Keratinocyte (primary cell): ENCODE measurements at places on chromosomes 12 and 14. TPM values are rescaled to one million over a fixed set of nuclear protein-coding genes. Genes with fewer than 3 reads are reported as not detected.

DLGAP5 gene
- 1.3 to 15.3 TPM (median 9.1 TPM) in 3 replicates for polyA plus RNA-seq

KRT82 gene
- polyA plus RNA-seq = 0.03 TPM in 1 of 3 replicates, not detected in the others

DNA sequence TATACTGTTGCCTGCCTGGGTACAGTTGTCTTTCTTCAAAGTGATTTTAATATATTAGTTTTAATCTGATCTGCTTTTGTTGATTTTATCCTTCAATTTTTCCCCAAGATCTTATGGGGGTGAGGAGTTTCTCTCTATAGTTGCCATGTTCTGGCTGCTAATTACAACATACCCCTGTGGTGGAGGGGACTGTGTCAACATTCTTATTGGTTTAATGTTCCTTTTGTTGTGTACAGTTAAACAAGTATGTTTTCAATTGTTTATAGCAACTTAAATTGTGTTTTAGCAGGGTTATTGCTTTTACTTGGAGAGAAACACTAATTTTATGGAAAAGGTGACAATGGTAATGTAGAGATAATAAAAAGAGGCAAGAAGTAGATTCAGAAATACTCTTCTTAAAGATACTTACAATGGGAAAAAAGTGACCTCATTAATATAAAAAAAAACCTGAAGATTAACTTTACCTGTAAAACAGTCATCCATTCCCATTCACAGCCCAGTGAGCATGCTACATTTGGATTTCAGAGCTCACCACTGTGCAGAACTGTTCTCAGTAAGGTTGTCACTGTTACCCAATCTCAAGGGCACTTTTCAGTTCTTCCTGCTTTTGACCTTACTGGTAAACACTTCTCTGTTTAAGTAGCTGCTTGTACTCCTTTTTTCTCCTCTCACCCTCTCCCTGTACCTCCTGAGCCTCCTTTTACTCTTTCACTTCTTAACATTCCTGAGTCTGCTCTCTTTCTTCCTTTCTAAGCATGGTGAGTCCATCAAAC lies 8.1 kb upstream of the LRRK2 start:
- H3K4me3 ChIP-seq = no peak overlapping the region
- DNase-seq = no peak
- peaks cover 7% of the 10 kb centered on the region for H3K4me1 ChIP-seq
- H3K36me3 ChIP-seq = no peaks in the 10 kb centered on the region
- H3K27me3 ChIP-seq = no peaks in the 10 kb centered on the region

RNASE4 gene
- 5.5 to 12.8 TPM (median 9.5 TPM) in 3 replicates for polyA plus RNA-seq

DNA sequence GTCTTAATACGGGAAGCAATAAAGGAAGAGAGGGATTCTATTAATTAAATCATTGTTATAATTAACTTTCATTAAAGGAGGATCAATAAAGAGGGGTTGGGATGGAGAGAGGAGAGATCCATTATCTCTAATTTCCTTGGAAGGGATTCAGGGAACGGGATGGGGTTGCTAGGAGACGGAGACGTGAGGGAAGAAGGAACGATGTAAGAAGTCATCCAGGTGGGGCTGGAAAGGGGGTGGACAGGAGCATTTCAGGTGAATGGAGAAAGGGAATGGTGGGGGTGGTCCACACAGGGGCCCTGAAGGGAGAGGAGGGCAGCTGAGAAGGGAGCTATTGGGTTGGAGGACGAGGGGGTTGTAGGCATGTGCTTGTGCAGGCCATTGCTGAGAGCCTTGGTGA lies 17.2 kb downstream of the CALCOCO1 start:
- no peaks in the 10 kb centered on the region for H3K4me1 ChIP-seq
- no peak overlapping the region for H3K27ac ChIP-seq
- H3K4me3 ChIP-seq = no peak overlapping the region
- DNase-seq = no peak

ZNF26 gene
- 3.7 to 5.2 TPM (median 4.5 TPM) in 3 replicates for polyA plus RNA-seq

GRCh38 chr12:109239179-109239578 lies 69.9 kb downstream of the FOXN4 start:
- no peak overlapping the region for H3K27ac ChIP-seq
- no peak for DNase-seq
- H3K36me3 ChIP-seq = no peaks in the 10 kb centered on the region
- no peaks in the 10 kb centered on the region for H3K4me1 ChIP-seq

DNA sequence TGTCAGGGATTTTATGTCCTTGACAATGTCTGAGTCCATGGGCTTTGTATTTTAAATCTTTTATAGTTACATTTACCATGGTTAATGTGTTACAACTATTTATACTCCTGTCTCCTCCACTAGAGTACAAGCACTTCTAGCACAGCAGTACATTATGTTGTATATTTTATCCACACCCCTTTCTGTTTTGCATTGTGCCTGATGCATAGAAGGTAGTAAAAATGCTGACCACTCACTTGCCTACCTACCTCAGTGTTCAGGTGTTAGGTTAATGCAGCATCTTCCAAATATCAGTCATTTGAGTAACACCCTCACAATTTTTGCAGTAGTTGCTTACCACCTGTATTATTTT lies 31.1 kb upstream of the SLC38A2 start:
- no peak overlapping the region for H3K4me3 ChIP-seq
- H3K36me3 ChIP-seq = no peaks in the 10 kb centered on the region
- no peak overlapping the region for H3K27ac ChIP-seq
- no peaks in the 10 kb centered on the region for H3K27me3 ChIP-seq

OVCH1 gene
- 0.04 to 0.08 TPM in 2 of 3 replicates, not detected in the other for polyA plus RNA-seq

DNA sequence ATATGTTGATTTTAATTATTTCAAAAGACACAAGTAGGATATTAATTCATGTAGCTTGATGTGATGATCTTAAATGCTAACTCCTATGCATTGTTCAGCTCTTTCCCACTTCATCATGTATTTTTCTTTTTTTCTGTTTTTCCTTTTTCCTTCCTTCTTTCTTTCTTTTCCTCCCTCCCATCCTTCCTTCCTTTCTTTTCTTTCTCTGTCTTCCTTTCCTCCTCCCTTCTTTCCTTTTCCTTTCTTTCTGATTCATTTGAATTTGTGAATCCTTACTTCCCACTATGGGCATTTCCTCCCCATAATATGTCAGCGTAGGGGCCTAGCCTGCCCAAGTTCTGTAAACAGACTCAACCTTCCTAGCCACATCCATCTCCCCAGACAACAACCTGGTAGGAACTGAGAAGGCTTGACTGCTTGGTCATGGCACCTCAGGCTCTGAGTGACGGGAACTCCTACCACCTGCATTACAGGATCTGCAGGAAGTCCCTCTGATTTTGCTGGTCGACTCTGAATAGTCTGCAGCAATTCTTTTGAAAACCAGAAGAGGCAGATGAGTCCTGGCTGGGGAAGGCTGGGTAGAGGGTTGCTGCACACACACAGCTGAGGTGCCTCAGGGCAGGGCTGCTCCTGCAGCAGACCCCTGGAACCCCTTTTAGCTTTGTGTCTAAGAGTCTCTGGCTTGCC lies 33.4 kb upstream of the BHLHE41 start:
- no peak for DNase-seq
- no peaks in the 10 kb centered on the region for H3K27me3 ChIP-seq
- no peaks in the 10 kb centered on the region for H3K36me3 ChIP-seq
- H3K4me3 ChIP-seq = no peak overlapping the region

GRCh38 chr14:83909507-83909906 lies 1620.4 kb upstream of the FLRT2 start:
- DNase-seq = no peak
- no peak overlapping the region for H3K27ac ChIP-seq
- no peaks in the 10 kb centered on the region for H3K36me3 ChIP-seq
- H3K27me3 ChIP-seq = no peaks in the 10 kb centered on the region
- H3K4me1 ChIP-seq = no peaks in the 10 kb centered on the region

GRCh38 chr12:91144053-91144452 lies 32.8 kb upstream of the LUM start:
- H3K4me3 ChIP-seq = no peak overlapping the region
- H3K4me1 ChIP-seq = no peaks in the 10 kb centered on the region
- H3K27ac ChIP-seq = no peak overlapping the region
- DNase-seq = peak; percentile 19
- H3K27me3 ChIP-seq = no peaks in the 10 kb centered on the region

- H3K27me3 ChIP-seq = no peaks in the 10 kb centered on the region
- H3K36me3 ChIP-seq = peaks cover 3% of the 10 kb centered on the region
- H3K4me3 ChIP-seq = peak overlapping the region; percentile 97
- H3K27ac ChIP-seq = peak overlapping the region; percentile 98
- no peak for DNase-seq
Observed at GRCh38 chr12:95214466-95214865, 2.8 kb downstream of the FGD6 start.

AMDHD1 gene
- polyA plus RNA-seq = 0.31 to 0.84 TPM (median 0.68 TPM) in 3 replicates

HNF1A gene
- polyA plus RNA-seq = not detected in 3 replicates

GRCh38 chr12:64746663-64747062 lies 12.5 kb downstream of the GNS start:
- H3K36me3 ChIP-seq = peaks cover 9% of the 10 kb centered on the region
- H3K27me3 ChIP-seq = no peaks in the 10 kb centered on the region
- peaks cover 36% of the 10 kb centered on the region for H3K4me1 ChIP-seq
- no peak overlapping the region for H3K4me3 ChIP-seq
- no peak for DNase-seq
- H3K27ac ChIP-seq = peak overlapping the region; percentile 52

DNA sequence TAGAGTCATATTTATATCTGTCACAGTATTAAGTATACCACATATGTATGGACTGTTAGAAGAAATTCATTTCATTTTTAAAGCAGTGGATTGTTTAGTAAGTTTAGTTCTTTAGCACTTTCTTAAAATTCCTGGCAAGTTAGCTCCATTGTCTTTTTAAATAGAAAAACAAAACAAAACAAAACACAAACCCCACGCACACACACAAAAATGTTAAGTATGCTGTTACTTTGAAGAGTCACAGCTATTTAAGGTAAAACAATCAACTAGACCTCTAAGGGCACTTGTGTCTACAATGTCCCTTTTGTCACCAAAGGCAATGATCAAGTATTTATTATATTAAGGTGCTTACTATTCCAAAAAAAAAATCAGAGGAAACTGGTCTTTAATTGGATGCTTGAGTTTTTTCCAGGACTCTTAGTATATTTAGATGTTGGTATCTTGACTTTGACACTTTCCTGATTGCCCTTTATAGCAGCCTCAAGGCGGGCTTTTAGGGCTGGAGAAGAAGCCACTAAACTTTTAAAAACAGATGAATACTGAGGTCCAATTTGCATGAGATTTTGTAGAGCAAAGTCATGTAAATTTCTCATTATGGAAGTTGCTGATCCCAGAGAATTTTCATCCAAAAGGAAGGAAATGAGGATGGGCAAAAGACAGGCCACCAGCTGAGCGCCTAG lies 85.5 kb upstream of the HECTD1 start:
- no peak overlapping the region for H3K27ac ChIP-seq
- H3K4me3 ChIP-seq = no peak overlapping the region
- DNase-seq = no peak
- no peaks in the 10 kb centered on the region for H3K4me1 ChIP-seq
- no peaks in the 10 kb centered on the region for H3K27me3 ChIP-seq

- H3K4me3 ChIP-seq = no peak overlapping the region
- no peak overlapping the region for H3K27ac ChIP-seq
- H3K36me3 ChIP-seq = no peaks in the 10 kb centered on the region
- no peak for DNase-seq
- peaks cover 19% of the 10 kb centered on the region for H3K4me1 ChIP-seq
- no peaks in the 10 kb centered on the region for H3K27me3 ChIP-seq
Observed at GRCh38 chr12:27109334-27110028, 27.1 kb upstream of the C12orf71 start.

DNA sequence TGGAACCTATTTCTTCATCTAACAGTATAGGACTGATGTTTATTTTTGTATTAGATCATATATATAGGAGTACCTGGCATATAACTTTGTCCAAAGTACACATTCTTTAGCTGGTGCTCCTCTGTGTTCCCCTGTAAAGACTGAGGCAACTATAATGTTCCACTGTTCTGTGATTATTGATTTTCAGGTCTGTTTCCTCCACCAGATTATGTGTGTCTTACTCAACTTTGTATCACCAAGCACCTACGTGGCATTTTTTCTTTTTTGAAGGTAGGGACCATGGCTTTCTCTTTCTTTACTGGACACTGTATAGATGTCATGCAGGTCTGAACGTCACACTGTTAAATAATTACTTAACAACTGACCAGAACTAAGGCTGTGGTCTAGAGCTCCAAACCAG lies 29.3 kb downstream of the BICD1 start:
- H3K4me1 ChIP-seq = peaks cover 4% of the 10 kb centered on the region
- no peak overlapping the region for H3K4me3 ChIP-seq
- no peaks in the 10 kb centered on the region for H3K27me3 ChIP-seq
- DNase-seq = no peak

ADGRD1 gene
- polyA plus RNA-seq = not detected in 3 replicates

GRCh38 chr14:20306079-20306423 lies 300 bp upstream of the TTC5 start:
- no peaks in the 10 kb centered on the region for H3K27me3 ChIP-seq
- no peak overlapping the region for H3K27ac ChIP-seq
- H3K4me1 ChIP-seq = peaks cover 11% of the 10 kb centered on the region
- H3K4me3 ChIP-seq = peak overlapping the region; percentile 99
- no peak for DNase-seq

DNA sequence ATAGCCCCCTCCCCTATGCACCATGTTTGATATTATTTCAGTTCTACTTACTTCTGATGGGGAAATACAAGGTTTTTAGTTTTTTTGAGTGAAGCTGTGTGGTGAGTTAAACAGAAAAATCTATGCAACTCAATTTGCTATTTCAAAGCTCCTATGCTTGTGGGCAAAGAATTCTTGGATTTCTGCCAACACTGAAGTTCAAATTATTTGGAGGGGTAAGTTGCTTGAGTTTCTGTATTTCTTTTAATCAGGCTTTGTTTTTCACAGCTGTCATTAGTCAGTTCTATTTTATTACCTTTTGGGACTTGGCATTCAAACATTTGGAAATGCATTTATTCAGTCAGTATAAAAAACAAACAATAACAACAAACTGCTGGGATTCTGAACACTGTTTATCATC lies 407.5 kb upstream of the MGAT4C start:
- H3K27ac ChIP-seq = no peak overlapping the region
- no peaks in the 10 kb centered on the region for H3K36me3 ChIP-seq
- H3K27me3 ChIP-seq = no peaks in the 10 kb centered on the region
- DNase-seq = no peak
- peaks cover 26% of the 10 kb centered on the region for H3K4me1 ChIP-seq

GRCh38 chr14:69994002-69994401 lies 114.8 kb downstream of the SMOC1 start:
- no peak overlapping the region for H3K4me3 ChIP-seq
- H3K27me3 ChIP-seq = peaks cover 2% of the 10 kb centered on the region
- DNase-seq = no peak
- H3K4me1 ChIP-seq = peaks cover 34% of the 10 kb centered on the region

GRCh38 chr14:90558983-90559590 lies 162.3 kb downstream of the CALM1 start:
- H3K27ac ChIP-seq = no peak overlapping the region
- no peak overlapping the region for H3K4me3 ChIP-seq
- H3K36me3 ChIP-seq = no peaks in the 10 kb centered on the region
- DNase-seq = no peak
- peaks cover 3% of the 10 kb centered on the region for H3K4me1 ChIP-seq

- no peak overlapping the region for H3K27ac ChIP-seq
- H3K36me3 ChIP-seq = no peaks in the 10 kb centered on the region
- DNase-seq = no peak
- H3K4me3 ChIP-seq = no peak overlapping the region
- peaks cover 47% of the 10 kb centered on the region for H3K27me3 ChIP-seq
Observed at GRCh38 chr12:132386926-132387497, 57.6 kb upstream of the GALNT9 start.
